Kidney tubule cell (primary cell): ENCODE measurements at places on chromosomes 5 and 9.
A peak's percentile ranks its signal among the peaks of the same experiment; 100 is the strongest.

GRCh38 chr9:128420060-128420650, 502 bp upstream of the CERCAM start:
- DNase-seq = peak; percentile 76

- no peak for DNase-seq
These were observed 15.9 kb downstream of the TCF7 start for GRCh38 chr5:134130239-134130945.

GRCh38 chr5:45038366-45038987, 229.7 kb downstream of the MRPS30 start:
- peak; percentile 51 for DNase-seq

GRCh38 chr9:7665874-7666273, 133.7 kb downstream of the DMAC1 start:
- no peak for DNase-seq

GRCh38 chr5:173733425-173733824, 117.0 kb upstream of the BOD1 start:
- no peak for DNase-seq

DNA sequence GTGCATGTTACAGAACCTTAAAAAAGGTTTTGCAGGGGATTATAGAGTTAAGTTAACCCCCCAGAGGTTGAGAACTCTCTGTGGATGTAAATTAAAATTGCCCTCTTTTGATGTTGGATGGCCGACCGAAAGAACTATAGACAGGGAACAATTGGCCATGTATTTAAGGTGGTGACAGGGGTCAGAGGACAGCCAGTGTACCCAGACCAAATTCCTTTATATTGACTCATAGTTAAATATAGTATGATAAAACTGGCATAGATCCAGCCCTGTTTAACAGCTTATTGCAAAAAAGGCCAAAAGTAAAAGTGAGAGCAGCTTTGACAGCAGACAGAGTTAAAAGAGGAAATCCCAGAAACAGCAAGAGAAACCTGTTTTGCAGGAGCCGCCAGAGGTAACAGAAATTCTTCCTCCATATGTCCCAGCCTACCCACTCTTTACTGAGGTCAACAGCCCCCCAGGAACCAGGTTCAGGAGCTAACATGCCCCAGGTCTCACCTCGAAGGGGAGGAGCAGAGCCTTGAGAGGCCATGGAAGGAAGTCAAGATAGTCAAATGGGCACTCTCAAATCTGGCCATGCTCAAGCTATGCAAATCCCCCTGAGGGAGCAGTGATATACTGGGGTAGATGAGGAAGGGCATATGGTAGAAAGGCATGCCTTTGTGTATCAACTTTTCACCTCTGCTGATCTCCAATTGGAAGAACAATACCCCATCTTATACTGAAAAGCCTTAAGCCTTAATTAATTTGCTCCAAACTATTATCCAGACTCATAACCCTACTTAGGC, 156.4 kb upstream of the COX7C start:
- peak; percentile 76 for DNase-seq

DNA sequence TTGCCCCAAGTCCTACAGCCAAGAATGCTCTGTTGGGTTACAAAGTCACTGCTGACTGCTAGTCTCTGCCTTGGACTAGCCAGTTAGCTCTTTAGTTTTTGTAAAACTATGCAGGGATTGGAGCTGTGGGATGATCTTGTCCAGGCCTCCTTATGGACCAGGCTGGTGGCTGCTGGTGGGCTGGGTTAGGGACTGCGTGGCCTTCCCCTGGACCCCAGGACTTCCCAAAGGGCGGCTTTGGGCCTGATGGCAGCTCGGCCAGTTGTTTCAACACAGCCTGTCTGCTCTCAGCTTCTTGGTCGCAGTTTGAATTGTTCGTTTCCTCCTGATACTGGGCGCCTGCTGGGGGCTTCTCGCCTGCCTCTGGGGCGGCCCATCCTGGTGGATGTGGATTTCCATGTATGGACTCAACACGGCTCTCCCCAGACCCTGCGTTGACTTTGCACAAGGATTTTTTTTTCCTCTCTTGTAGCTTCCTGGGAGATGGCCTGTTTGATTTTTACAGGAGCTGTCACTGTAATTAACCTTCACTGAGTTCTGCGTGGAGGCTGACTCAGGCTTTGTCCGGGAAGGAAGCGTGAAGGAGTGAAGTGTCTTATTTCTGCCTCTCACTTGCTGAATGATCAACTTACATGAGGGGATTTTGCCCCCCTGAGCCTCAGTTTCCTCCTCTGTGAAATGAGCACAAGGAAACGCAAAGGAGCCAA, 91.9 kb upstream of the NEURL1B start:
- DNase-seq = no peak

GRCh38 chr5:67350185-67350584, 153.6 kb upstream of the CD180 start:
- DNase-seq = no peak

- DNase-seq = no peak
These were observed 6.9 kb downstream of the ANXA6 start for GRCh38 chr5:151150471-151151262.

GRCh38 chr9:1538301-1538700, 476.8 kb upstream of the SMARCA2 start:
- no peak for DNase-seq

DNA sequence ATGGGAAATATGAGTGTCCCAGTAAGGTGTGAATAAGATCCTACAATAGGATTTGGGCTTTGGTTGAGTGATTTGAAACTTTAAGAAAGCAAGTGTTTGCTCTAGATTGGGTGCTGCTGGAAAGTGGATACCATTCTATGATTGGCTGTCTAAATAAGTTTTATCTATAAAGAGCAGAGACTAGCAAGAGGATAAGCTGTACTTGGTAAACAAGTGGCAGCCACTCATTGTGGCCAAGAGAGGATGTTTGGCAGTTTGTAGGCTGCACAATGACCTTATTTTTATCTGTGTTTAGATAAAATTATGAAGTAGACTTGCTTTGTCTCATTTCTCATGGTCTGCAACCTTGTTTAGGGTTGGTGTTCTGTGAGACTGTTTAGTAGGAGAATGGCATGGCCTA, 341.6 kb upstream of the PIK3R1 start:
- DNase-seq = no peak

GRCh38 chr9:131598121-131598520, 52.8 kb downstream of the PRRT1B start:
- no peak for DNase-seq

- no peak for DNase-seq
These were observed 1092.6 kb upstream of the CDH6 start for GRCh38 chr5:30100929-30101328.

DNA sequence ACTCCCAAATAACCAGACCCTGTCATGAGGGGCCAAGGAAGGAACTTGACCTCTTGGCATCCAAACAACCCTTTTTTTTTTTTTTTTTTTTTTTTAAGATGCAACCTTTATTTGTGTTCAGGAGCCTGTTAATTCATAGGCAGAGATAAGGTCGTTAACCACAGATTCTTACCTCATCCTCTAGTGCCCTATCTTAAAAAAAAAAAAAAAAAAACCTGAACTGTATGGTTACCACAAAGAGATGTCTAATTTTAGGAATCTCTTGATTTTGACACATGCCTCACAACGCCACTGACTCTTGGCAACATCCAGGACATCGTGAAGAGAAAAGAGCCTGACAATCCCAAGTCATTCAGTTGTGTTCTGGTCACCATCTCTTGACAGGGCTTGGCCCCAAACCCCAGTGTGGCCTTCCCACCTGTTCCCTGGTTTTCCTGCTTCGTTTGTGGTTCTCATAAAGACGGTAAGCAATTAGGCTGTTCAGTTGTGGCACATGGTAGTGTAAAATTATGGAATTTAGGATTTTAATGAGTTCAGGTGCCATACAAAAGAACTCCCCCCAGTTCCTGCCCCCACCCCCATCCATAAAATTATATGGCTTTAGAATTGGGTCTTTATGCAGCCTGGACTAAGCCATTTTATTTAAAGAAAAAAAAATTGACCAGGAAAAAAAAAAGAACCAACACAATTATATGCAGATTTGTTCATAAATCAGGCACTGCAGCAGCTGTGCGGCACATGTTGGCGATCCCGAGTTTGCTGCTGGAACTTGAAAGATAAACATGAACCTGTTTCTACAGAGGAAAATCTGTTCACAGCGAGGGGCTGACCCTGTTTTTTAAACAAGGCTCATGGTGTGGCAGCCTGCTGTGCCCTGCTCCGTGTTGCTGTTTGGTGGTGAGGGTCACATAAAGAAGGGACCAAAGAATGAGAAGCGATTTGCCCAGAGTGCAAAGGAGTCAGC, 267.8 kb upstream of the CLINT1 start:
- DNase-seq = no peak

DNA sequence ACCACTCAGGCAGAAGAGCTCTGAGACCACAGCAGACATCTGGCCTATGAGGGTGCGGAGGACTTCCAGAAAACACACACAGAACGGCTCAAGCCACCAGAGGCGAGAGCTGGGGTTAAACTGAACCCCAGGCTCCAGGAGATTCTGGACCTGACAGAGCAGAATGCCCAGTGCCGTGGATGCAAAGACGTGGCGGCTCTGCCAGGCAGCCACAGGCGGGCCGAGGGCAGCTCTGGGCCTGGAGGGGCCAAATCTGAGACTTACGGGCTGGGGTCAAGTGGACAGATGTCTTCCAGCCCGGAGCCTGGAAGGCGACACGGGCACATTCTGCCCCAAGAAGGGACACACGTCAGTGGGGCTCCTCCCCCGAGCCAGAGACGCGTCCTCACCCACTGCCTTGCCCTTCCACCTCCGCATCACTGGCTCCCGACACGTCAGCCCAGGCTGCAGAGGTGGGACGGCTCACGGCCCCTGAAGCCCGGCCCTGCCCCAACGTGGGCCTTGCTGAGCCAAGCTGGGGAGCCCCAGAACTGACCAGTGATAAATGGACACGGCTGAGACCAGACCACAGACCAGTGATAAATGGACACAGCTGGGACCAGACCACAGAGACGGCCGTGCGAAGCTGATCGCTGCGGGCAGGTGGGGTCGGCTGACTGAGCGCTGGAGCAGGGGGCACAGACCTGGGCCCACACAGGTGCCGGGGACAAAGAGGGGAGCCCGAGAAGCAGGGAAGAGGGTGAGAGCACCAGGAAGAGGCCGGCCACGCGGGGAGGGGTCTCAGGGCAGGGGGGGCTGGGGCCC, 40.9 kb upstream of the NSMF start:
- DNase-seq = no peak

DNA sequence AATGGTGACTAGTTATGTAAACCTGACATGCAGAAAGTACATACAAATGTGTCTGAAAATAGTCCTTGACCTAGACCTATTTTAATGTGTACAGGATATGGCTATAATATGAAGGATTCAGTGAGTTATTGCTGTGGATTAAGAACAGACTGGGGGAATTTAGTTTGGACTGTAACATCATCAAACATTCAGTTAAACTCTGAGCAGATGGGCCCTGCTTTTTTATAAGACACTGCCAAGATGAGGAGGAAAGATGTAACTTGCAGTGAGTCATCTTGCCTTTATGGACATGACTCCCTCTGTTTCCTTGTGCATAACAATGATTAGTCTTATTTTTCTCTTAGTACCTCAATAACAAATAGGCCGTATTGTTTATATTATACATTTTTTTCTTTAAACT, 12.2 kb downstream of the PPP3R2 start:
- peak; percentile 55 for DNase-seq

DNA sequence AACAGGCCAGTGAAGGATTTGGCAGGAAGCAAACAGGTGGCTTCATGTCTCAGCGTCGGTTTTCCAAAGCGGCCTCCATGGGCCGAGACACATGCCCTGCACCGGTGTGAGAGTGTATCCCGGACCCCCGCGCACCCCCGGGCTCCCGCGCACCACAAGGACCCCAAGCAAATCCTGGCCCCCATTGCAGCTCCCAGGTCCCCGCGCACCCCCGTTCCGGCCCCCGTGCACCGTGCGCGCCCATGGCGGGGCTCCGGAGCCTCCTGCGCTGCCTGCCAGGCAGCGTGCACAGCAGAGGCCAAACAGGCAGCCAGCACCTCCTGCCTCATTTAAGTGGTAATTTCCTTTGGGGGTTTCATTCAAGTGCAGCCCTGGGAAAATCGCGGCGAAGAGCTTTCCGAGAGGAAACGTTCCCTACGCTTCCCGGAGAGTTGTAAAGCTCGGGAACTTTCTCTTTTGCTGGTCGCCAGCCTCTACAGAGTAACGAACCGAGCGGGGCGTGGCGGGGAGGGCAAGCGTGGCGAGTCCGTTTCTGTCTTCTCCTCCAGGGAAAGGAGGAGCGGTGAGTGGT, 145.5 kb upstream of the SLC24A2 start:
- DNase-seq = peak; percentile 40

DNA sequence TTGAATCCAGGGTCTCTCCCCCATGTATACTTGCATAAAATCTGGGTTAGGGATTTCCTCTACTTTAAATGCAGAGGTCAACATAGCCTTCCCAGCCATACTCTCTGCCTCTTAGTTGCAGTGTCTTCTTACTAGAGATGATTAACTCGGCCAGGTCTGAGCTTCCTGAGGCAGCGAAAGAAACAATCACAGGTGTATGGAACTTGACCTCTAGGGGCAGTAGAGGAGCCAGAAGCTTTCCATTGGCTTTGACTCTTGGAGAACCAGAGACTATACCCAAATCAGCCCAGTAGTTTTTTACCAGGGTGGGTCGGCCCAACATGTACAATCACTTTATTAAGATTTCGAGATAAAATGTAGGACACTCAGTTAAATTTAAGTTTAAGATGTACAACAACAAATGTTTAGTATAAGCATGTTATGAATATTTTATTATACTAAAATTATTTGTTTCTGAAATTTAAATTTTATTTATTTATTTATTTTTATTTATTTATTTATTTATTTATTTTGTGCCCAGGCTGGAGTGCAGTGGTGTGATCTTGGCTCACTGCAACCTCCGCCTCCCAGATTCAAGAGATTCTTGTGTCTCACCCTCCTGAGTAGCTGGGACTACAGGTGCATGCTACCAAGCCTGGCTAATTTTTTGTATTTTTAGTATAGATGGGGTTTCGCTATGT, 48.0 kb upstream of the DMRT3 start:
- peak; percentile 71 for DNase-seq

- DNase-seq = no peak
These were observed 30.7 kb upstream of the PSD2 start for GRCh38 chr5:139764886-139765408.

DNA sequence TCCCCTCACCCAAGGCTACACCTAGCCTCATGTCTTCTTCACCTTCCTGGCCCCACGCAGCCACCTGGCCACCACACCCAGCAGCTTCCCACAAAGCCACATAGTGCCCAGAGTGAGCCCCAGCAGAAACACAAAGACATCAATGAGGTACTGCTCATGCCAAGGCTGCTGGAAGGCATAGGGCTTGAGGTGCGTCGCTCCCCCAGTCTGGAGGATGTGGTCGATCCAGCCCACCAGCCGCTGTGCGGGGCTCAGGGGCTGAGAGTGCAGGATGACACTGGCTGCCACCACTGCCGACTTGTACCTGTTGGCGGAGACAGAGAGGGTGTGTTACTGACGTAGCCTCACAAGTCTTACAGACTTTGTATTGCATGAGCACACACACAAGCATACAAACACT, 15.8 kb upstream of the CAPSL start:
- DNase-seq = no peak

DNA sequence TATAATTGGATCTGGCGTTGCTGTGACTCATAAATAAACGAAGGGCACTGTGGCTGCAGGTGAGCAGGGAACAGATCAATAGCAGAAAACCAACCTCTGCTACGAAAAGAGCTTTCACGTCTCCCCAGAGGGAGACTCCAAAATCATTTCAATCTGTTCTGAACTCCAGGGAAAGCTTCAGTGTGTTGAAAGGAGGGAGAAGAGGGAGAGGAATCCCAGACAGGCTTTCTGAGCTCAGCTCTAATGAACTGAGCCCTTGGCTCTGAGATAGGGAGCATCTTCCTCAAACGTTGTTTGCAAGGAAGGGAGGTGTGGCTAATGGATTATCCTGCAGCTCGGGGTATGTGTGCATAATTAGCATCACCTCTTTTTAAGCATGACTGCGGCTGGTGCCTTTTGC, 288.0 kb upstream of the IRX4 start:
- DNase-seq = no peak
